ENCODE measurements at places on chromosomes 5 and 9.
A peak's percentile ranks its signal among the peaks of the same experiment; 100 is the strongest.

DNA sequence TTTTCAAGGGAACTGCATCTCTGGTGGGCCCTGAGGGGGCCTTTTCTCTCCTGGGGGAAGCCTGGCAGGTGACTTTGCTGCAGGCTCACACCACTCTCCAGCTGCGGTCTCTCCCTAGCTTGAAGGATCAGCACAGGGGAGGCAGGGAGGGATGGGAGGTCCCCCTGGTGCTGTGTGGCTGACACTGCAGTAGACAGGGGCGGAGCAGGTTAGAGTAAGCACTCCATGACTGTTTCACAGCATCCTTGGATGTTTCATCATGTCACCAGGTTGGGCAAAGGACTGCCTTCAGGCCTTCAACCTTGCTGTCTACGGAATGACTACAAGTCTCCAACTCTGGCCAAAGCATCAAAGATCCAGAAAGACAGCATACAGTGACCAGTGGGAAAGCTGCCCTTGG is 470.7 kb downstream of the CDK5RAP2 start:
- DNase-seq: no peak

DNA sequence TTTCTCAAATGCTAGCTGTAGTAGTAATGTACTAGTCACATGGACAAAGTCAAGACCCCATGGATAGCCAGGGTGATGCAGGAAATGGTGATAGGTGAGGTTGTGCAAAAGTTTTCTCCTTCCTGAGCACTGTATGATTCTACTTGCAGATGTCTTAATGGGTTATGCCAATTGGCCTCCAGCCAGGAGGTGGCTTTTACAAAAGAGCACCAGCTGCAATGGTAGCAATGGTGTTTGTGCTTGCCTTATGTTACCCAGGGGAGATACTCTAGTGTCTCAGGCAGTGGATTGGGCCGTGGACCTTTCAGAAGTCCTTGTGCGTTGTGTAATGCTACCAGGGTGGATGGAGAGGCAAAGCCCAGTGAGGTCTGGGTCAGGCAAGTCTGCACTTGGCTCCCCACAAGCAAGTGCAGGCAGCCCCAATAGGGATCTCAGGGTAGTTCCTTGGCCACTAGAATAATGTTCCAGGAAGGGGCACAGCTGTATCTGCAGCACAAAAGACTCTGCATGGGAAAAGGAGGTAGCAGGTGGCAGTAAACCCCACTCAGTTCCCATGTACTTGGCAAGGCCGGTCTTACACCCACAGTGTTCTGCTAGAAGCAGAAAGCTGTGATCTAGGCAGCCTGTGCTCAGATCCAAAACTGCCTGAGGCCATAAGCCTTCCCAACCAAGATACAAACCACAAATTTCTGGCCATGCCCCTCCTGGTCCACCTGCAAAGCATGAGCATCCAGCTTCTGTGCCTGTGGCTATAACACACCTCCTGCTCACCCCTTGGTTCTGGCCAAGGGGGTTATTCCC is 46.4 kb upstream of the EDIL3 start:
- DNase-seq: no peak

DNA sequence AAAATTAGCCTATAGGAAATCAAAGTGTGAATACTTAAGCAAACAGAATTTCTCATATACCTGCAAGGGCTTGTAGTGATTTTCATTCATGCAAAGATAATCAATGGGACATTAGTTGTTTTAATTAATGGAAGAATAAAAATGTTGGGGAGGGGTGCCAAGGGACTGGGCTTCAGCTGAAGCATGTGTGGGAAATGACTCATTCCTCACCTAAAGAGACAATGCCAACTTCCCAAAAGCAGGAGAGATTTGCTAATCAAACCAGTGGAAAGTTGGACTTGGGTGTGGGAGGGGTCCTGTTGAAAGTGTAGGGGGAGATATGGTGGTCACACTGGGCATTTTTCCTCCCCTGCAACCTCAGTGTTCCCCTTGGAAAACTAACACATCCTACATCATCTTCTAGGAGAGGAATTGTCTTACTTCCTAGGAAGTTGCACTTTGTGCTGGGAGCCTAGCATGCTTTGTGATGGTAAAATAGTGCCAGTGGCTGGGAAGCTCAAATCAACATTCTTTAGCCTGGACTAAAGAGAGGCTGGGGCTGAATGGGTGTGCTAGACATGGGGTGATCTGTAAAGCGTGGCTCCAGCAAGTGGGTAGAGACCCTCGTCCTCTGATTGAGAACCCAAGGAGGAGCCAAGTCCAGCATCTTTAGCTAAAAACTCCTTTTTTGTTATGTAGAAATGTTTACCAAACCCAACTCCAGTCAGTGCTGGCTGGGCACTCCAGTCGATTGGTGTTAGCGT is 6.4 kb upstream of the LHX2 start:
- no peak for DNase-seq

- DNase-seq: peak; percentile 28
Measured at GRCh38 chr9:93826209-93826608, 128.9 kb downstream of the BARX1 start.

DNA sequence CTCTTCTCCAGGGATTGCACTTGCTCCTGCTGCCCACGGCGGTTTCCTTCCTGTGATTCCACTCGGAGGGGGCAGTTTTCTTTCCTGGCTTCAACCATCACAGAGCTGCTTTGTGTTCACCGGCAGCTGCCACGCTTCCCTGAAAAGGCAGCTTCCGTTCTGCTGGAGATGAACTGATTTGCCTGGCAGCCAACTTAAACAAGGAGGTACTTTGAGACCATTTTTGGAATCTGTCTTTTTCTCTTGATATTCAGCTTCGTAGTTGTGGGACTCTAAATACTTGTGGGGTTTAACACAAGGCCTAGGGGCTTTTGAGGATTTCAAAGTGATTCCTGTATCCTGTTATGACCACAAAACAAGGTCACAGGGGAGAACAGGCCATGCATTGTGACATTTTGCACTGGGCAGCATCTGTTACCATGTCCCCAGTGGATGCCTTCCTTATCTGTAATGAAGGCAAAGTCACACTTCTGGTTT is 192.0 kb downstream of the MTRR start:
- no peak for DNase-seq

- no peak for DNase-seq
Measured at GRCh38 chr5:22542340-22542739, 310.8 kb downstream of the CDH12 start.

DNA sequence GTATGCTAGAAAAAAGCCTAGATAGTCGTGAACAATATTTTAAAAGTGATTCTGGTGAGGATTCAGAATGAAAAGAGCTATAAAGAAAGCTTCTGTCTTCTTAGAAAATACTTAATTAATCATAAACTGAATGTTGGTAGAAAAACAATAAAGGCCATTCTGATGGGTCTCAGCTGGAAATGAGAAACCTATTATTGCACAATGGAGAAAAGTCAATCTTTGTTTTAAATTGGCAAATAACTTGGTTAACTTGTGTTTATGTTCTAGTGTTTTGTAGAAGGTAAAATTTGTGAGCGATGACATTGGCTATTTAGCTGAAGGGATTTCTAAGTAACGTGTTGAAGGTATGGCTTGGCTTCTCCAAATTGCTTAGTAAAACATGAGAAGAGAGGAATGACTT is 74.1 kb upstream of the TMED7 start:
- no peak for DNase-seq

DNA sequence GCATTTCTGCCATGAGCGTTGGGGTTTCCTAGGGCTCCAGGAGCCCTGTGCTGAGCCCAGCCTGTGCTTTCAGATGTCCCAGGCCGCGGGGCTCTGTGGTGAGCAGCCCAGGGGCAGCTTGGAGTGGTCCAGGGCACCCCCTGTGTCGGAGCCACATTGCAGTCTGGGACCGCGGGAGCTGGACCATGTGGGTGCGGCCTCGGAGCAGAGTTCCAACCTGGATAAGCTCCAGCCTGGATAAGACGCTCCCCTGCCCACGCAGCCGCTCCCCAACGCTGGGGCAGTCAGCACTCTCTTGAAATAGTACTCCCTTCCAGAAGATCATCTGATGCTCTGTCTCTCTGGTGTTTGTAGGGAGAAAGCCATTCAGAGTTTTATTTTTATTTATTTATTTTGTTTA is 111.1 kb downstream of the WNK2 start:
- no peak for DNase-seq

DNA sequence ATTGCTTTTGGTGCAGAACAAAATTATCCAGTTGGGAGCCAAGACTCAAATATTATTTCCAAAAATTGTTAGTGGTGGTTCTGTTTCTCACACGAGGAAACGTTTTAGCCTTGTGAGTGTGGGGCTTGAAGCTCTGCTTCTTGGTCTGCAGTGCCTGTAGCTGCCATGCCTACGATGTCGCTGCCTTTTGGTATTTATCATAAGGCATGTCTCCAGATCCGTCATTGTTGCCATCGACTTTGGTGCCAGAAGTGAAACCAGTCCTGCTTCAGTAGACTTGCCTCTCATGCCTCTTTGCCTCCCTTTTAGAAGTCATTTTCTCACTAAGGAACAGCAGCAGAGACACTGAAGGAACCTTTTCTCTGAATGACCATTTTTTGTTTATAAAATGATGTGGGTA is 29.7 kb upstream of the CATSPER3 start:
- no peak for DNase-seq

GRCh38 chr9:16252616-16253015 is 617.9 kb downstream of the BNC2 start:
- DNase-seq: no peak

- DNase-seq: no peak
Measured at GRCh38 chr5:54159153-54159892, 151.1 kb downstream of the ARL15 start.

GRCh38 chr5:90861843-90862586 is 303.4 kb downstream of the ADGRV1 start:
- DNase-seq: no peak

DNA sequence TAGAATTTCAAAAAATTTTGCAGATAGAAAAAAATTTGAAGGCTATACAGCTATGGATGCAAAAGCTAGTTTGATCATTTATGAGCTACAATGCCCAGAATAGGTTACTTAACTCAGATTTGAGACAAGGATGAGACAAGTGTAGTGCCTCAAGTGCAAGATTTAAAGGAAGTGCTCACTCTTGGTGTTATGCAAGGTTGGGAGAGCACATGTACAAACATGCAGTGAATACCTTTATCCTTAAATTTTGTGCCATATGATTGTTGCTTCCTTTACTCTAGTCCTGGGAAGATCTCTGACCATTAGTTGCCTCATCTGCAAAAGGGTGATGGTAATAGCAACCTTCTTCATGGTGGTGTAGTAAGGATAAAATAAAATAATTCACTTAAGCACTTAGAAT is 31.7 kb upstream of the PPP2R2B start:
- no peak for DNase-seq

GRCh38 chr5:11611011-11611410 is 293.2 kb downstream of the CTNND2 start:
- no peak for DNase-seq

- DNase-seq: no peak
Measured at GRCh38 chr9:75108571-75108970, 20.3 kb downstream of the OSTF1 start.
